Common myeloid progenitor, CD34-positive (primary cell): ENCODE measurements at places on chromosomes 12 and 14.

DNA sequence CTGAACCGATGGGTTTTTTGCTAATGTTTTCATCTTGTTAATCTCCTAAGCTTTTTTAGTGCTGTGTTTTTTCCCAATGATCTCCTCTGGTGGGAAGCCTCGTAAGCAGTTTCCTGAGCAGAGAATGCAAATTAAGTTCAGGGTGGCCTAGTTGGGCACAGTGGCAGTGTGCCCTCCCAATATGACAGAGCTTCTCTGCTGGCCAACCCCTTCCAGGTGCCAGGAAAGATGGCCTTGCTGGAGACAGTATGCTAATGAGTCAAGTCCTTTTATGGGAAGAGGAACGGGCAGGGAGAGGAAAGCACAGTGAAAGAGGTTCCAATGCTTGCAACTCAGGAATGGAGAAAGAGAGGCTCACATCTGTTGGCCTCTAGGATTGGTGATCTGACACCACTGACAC is 115.8 kb downstream of the GCH1 start:
- no peak for DNase-seq

DNA sequence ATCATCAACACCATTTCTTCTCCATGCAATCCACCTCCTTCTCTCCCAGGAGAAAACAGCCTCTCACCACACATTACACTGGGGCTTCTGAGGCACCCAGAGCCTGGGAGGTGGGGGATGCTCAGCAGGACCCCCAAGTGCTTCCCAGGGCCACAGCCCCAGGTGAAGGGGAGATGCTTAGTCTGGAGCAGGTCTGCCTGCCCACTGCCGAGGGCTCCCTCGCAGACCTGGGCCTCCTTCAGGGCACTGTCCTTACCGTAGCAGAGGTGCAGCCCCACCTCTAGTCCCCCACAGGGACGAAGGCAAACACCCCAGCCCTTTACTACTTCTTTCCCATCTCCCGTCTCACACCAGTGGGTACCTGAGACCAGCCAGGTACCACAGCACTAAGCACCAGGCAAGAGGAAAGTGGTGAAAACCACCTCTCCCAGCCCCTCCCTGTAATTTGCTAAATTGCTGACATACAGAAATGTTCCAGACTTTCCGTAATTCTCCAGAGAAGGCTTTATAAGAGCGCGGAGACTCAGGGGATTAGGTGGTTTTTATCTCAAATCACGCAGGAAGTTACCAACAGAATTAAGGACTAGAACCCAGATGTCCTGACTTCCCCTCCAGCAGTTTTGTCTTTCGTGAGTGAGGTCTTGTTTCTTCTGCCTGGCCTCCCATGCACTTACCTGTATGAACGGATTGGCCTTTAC is 59.0 kb downstream of the PLEKHG3 start:
- DNase-seq = no peak

DNA sequence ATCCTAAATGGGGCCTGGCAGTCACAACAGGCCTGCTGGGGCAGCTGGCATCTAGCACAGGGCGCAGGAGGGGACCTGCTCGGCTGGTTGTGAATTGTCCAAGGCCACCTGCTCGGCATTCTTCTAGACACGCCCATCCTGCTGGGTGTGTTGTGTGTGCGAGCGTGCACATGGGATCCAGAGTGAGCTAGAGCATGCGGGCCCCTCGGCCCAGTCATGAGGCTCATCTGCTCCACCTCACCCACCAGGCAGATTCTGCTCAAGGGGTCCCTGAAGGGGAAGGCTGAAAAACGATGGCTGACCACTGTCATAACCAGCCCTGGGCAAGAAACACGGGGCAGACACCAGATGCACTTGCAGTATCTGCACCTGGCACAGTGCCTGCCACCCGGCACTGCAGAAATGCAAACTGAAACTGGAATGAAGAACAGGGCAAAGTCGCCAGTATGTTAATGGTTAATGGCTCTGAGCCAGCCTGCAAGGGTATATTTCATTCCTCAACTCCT is 31.8 kb downstream of the MAX start:
- DNase-seq = no peak

- peak; percentile 80 for DNase-seq
These were observed 4.2 kb upstream of the AMN1 start for GRCh38 chr12:31732926-31733548.

GRCh38 chr14:103127356-103127755 is 4.1 kb downstream of the TNFAIP2 start:
- DNase-seq = no peak
